Activated CD8-positive, alpha-beta memory T cell treated with anti-CD3 and anti-CD28 coated beads for 48 hours (primary cell): ENCODE measurements at places on chromosomes 6 and 20.

DNA sequence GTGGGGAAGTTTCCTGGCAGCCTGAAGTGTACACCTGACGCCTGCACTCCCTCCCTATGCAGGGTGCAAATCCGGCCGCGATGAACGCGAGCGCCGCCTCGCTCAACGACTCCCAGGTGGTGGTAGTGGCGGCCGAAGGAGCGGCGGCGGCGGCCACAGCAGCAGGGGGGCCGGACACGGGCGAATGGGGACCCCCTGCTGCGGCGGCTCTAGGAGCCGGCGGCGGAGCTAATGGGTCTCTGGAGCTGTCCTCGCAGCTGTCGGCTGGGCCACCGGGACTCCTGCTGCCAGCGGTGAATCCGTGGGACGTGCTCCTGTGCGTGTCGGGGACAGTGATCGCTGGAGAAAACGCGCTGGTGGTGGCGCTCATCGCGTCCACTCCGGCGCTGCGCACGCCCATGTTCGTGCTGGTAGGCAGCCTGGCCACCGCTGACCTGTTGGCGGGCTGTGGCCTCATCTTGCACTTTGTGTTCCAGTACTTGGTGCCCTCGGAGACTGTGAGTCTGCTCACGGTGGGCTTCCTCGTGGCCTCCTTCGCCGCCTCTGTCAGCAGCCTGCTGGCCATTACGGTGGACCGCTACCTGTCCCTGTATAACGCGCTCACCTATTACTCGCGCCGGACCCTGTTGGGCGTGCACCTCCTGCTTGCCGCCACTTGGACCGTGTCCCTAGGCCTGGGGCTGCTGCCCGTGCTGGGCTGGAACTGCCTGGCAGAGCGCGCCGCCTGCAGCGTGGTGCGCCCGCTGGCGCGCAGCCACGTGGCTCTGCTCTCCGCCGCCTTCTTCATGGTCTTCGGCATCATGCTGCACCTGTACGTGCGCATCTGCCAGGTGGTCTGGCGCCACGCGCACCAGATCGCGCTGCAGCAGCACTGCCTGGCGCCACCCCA lies 1.2 kb downstream of the GPR6 start:
- DNase-seq: no peak

- DNase-seq: no peak
These were observed 8.8 kb downstream of the MDFI start for GRCh38 chr6:41647061-41647511.

DNA sequence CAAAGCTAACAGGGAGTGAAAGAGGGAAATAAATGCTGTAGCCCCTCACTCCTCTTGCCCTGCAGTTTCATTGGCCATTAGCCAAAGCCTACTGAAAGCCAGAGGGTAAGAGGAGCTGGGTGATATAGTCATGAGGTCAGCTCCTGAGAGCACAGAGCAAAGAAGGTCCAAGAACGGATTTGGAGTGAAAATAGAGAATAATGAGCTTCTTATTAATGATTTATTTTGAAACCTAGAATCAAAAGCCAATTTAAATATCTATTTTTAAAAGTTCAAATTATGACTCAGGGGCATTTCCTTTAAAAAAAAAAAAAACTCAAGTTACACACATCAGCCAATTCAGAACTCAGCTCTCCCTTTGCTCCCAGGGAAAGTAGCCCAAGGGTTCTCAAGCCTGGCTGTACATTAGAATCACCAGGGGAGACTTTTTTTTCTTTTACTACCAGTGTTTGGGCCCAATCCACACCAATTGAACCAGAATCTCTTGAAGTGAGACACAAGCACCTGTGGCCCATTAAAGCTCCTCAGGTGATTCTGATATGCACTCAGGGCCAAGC lies 79.1 kb downstream of the SNAP25 start:
- DNase-seq: no peak

DNA sequence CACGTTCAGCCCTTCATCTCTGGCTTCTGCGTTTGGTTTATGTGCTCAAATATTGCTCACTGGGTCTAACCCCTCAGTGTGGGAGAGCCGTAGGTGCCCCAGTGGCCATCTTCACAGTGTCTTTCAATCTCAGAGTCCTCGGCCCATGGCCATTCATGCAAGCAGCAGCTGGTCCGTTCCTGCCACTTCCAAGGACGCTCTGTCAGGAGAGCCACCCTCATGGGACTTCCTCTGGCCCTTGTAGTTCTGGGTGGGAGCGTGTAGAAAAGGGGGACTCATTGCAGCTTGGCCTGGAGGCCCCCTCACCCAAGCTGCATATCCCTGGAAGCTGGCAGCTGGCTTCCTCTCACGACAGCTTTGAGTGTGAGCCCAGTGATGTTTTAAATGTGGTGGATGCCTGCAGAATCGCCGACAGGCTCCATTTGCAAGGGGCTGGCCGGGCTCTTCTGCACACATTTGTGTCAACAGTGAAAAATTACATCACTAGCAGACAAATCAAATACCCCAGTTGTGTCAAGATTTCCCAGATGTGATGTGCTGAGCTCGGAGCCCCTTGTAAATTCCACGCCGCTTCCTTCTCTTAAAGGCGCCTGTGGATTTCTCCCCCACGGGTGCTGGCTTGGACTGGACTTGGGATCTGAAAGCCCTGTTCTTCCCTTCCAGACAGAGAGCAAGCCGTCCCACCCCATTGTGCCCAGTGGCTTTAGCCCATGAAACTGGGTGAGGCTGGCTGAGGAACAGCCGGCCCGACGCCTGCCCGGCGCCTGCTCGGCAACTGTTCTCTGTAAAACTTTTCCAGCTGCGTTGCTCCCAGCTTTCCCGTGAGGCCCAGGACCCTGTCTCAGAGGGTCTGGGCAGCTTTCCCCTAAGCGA lies 360.1 kb downstream of the TAF4 start:
- no peak for DNase-seq

DNA sequence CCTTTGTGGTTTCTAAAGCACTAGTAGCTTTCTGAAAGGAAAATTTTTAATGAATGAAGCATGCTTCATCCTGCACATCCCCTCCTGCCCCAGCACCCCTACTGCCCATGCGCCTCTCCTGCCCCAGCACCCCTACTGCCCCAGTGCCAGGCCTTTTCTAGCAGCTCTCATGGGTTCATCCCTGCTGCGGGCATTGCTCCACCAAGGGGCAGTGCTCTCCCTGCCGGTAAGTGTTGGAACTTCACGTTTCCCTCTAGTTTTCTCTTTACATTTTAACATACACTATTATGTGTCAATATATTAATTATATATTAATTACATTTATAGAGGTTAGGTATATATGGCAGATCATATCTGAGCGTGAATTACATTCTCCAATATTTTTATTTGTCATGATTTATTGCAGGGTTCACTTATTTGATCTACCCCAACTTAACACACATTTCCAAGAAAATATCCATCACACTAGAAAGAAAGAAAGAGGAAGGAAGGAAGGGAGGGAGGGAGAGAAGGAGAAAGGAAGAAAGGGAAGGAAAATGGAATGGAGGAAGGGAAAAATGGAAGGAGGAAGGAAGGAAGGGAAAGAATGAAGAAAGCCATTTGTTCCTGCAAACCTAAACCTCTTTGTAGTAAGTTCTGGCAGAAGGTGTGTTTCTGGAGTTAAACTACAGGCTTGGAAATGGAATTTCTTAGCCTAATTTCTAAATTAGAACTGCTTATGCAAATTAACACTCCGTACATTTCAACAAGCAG lies 46.8 kb downstream of the CEP43 start:
- DNase-seq: no peak

DNA sequence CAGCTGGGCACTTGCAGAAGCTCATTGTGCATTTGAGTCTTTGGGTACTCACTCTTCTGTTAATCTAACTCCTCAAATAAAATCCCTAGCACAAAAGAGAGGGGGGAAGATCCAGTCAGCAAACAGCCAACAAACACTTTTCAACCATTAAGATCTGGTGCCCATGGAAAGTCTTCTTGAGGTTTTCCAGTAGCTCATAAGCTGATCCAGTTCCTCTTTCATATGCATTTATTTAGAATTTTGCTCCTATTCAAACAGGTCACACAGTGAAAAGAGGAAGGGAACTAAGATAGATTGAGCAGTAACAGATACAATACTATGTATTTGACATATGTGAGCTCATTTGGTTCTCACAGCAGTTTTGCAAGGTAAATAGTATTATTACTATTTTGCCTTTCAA lies 38.6 kb downstream of the HLA-DPB1 start:
- no peak for DNase-seq

DNA sequence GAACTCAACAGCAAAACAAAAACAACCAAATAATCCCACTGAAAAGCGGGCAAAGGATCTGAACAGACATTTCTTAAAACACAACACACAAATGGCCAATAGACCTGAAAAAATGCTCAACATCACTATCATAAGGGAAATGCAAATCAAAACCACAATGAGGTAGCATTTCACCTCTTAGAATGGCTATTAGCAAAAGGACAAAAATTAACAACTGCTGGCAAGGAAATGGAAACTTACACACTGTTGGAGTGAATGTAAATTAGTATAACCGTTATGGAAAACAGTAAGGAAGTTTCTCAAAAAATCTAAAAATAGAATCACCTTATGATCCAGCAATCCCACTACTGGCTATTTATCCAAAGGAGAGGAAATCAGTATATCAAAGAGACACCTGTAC lies 20.9 kb downstream of the FAM8A1 start:
- DNase-seq: no peak

GRCh38 chr6:116726947-116727346 lies 38.6 kb downstream of the FAM162B start:
- no peak for DNase-seq

GRCh38 chr20:43513931-43514647 lies 6.6 kb downstream of the L3MBTL1 start:
- peak; percentile 70 for DNase-seq

- DNase-seq: no peak
These were observed 87.5 kb downstream of the AKAP7 start for GRCh38 chr6:131222773-131223172.

DNA sequence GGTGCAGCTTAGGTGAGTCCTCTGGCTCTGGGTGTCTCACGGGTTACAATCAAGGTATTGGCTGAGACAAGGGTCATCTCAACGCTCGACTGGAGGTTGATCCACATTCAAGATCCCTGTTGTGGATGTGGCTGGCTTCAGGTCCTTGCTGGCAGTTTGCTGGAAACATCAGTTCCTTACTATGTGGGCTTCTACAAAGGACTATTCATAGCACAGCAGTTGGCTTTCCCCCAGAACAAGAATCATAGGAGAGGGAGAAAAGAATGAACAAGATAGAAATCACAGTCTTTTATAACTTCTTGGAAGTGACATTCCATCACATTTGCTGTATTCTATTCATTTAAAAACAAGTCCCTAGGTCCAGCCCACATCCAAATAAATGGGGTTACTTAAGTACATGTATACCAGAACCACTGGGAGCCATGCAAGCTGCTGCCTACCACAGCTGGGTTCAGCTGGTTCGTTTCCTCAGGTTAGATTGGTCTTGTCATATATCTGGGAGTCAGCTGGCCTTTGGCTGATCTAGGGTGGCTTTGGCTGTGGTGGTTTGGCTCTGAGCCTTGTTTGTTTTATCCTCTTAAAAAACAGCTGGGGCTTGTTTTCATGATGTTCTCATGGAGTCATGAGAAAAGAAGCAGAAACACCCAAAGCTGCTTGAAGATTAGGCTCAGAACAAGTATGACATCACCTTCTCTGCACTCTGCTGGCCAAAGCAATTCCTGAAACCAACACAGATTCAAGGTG lies 433.2 kb upstream of the SPTLC3 start:
- no peak for DNase-seq

DNA sequence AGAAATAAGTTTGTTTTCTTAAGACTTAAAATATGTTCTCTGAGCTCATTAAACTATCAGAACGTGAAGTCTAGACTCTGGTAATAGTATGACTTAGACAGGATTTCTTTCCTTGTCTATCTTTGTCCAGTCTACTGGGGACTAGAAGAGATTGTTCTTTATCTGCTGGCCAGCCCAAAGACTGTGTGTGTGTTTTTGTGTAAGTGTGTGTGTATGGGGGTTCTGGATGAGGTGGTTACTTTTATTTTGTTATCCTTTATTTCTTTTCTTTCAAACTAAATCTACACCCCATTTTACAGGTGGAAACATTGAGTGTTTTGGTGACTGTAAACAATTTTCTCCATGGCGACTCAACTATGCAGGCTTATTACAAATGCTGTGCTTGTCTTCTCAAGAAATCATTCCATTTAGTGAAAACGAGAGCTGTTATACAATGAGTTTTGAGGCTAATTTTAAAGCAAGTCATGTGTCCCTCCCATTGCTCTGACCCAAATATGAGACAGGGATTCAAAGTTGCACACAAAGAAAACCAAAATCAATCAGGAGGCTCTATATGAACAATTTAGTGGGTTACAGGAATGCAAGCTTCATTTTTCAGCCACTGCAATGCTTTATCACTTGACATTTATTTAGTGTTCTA lies 97.6 kb downstream of the ELOVL5 start:
- DNase-seq: no peak

GRCh38 chr6:136964398-136964797 lies 42.3 kb downstream of the SLC35D3 start:
- DNase-seq: no peak

DNA sequence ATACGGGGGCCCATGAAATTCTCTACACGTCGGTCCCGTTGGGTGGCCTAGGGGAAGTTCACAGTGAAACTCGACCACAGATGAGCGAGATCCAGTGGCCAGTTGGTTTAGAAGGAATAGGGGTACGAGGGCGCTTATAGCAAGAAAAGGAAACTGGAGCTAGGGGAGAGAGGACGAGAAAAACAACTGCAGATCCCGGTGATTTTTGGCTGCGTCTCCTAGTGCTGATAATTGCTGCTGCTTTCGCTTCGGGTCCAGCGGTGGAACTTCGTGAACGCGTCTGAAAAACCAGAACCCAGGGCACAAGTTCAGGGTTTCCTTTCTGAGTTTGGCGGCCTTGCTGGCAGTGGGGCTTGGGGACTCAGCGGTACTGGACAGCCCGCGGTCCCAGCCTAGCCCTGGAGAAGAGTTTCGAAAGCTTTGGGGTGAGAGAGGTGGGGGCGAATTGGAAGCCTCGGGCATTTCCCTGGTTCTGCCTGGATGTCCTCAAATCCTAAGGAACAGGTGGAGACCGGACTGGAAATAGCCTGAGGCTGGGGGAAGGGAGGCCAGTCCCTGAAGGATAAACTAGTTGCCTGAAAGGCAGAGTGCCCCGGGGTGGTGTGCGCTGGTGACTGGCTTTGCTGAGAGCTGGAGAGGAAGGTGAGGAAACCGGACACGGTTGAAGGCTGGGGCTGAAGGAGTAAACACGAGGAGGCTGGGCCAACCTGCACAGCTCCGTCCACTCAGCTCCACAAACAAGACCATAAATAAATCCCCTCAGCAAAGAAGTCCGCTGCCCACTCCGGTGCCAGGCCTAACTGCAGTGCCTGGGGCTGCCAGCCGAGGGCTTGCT lies 793 bp downstream of the GMPR start:
- DNase-seq: no peak

- DNase-seq: no peak
These were observed 737.1 kb downstream of the DHX35 start for GRCh38 chr20:39699166-39699725.
